ENCODE measurements at places on chromosomes 16 and 17. TPM values are rescaled to one million over a fixed set of nuclear protein-coding genes. Genes with fewer than 3 reads are reported as not detected.

The CACNA1G gene
- total RNA-seq: 0.12 TPM

- no peak for DNase-seq
Observed at GRCh38 chr16:66881560-66881959, 1.2 kb downstream of the PDP2 start.

DNA sequence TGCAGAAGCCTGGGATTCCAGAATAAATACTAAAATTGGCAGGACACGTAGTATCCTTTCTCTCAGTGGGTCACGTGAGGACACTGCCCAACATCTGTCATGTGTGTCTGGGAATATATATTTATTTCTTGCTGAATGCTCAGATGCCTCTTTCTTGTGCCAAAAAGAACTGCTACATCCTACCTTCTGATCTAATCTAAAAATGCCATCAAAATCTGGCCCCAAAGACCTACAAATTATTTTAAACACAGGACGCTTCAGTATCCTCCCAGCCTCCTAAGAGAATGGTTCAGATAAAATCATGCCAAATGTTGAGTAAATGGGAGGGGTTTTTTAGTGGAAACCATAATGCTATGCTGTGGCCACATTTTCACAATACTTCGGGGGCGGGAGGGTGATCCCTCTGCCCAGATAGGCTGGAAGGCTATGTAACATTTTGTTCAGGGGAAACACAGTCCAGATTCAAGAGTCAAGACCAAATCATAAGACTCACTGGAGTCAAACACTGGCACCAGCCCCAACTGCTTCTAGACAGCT, 22.9 kb upstream of the CORO6 start:
- peak; percentile 38 for DNase-seq

The CES2 gene
- total RNA-seq: 21.3 TPM

DNA sequence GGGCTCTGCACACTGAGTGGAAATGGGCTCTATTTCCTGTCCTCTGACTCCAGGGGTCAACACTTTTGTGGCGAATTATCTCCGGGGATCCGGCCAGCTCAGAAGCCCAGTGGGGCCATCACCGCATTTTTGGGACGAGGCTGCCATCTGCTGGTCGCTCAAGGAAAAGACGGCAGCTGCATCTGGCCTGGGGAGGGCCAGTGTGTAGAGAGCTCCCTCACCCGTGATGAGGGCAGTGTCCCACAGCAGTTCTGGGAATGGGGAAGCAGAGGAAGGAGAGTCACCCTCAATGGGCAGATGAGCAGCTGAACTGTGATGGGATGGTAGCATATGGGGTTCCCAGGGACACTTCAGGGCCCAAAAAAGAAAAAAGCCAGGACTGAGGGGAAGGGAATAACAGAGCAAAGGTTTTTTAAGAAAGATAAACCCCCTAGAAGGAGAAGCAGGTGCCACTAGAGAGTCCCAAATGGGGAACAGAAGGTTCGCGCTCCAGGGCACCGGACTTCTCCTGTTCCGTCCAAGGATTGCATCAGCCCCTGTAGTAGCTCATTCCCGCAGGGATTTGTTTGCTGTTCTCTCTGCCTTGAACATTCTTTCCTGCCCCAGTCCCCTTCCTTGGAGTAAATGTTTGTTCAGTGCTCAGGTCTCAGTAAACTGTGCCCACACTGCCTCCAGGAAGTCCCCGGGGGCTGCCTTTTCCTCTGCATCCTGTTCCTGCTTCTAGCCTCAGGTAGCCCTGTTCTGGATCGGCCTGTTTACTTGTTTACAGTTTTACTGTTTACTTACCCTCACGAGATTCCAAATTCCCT, 9.3 kb upstream of the ABCC12 start:
- peak; percentile 83 for DNase-seq

GRCh38 chr16:78624366-78624765, 524.9 kb downstream of the WWOX start:
- DNase-seq: no peak

GRCh38 chr17:19002805-19003542, 1.6 kb downstream of the FAM83G start:
- DNase-seq: no peak

The CHMP6 gene
- 10.5 TPM for total RNA-seq

The RAP1GAP2 gene
- total RNA-seq: 1.2 TPM

The CARD14 gene
- not detected for total RNA-seq

Measured in RPMI7951 (cell line).